Frontal cortex (tissue), 4 donors: ENCODE measurements at places on chromosomes 2 and 18.

DNA sequence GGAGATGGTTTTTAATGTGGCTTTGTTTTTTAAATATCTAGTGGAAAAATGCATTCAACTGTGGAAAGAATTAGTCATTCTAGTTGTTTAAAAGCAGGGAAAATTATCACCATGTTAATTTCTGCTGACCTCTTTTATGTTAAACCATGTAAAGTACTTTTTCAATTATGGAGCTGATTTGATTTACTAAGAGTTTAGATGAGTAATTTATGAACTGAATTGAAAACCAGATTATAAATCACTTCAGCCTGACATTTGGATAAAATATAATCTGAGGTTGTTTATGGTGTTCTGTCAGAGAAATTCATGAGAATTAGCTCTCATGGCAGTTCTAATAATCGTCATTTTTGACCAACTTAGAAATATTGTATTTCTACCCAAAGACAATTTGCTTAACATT, 11.6 kb downstream of the ITGA4 start:
- no peak for DNase-seq

- no peak for DNase-seq
Measured at GRCh38 chr2:104289651-104290565, 564.0 kb upstream of the POU3F3 start.

DNA sequence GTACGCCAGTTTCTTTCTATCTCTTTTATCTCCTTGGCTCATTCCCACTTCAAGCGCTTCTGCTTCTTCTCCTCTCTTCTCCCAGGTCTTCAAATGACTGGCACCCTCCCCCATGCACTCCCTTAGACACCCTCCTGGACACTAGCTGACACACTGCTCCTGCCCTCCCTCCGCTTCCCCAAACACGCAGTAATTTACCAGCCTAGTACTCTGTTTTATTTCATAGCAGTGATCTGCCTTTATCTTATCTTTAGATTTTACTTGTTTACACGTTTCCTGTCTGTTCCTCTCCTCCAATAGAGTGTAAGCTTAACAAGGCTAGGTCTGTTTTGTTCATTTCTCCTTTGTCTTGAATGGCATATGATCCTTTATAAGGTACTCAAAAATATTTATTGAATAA, 93.9 kb downstream of the SCN3A start:
- no peak for DNase-seq

GRCh38 chr2:173806761-173807160, 158.4 kb downstream of the SP3 start:
- DNase-seq = no peak

DNA sequence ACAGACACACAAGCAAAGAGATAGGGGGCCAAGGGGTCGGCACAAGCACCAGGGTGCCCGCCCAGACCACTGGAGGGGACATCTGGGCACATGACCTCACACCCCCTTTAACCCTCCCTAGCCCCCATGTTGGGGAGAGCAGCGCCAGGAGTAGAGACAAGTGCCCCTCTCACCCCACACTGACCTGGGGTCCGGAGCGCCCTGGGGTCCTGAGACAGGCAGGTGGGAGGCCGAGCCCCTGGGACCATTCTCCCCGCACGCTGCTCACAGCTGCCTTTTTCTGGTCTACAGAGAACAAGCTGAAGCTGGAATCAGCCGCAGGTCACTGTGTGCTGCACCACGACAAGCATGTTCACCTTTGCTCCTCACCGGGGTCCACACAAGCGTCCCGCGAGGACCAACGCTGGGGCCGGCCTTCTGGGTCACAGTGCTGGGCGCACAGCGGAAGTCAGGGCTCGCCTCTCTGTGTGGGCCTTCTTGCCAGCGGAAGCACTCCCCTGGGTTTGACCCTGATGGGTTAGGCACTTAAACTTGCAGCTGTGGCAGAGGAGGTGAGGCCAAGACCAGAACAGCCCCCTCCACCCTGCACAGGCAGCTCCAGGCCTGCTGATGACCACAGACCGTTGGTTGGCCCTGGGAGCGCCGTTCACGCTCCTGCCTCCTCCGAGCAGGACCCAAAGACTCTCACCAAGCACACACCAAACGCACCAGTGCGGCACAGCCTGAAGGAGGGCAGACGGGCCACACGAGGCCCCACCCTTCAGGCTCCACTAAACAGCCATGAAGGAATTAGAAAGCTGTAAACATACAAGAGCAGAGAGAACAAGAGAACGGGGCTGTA, 275.3 kb downstream of the EIPR1 start:
- no peak for DNase-seq

GRCh38 chr18:48263914-48264902, 145.0 kb downstream of the ZBTB7C start:
- DNase-seq = no peak

GRCh38 chr18:23629444-23629946, 33.2 kb downstream of the ANKRD29 start:
- DNase-seq = no peak

GRCh38 chr18:30175621-30176225, 866.8 kb downstream of the DSC3 start:
- DNase-seq = no peak

- DNase-seq = no peak
Measured at GRCh38 chr2:66539452-66539851, 104.5 kb downstream of the MEIS1 start.

DNA sequence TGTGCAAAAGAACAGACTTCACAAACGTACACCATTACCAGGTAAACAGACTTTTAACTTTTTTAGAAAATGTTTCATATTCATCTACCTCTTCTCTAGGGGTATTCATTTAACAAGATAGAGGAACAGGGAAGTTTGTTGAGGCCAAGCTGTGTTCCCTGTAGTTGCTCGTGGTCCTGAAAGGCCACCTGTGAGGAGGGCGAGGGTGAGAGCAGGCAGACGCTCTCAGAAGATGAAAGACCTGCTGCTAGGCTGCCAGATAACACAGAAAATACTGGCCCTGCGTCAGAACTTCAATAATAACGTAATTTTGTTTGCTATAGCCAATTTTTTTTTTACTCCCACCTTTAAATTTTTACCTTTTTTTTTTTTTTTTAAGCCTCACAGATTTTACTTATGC, 42.0 kb downstream of the SOCS6 start:
- DNase-seq = no peak

DNA sequence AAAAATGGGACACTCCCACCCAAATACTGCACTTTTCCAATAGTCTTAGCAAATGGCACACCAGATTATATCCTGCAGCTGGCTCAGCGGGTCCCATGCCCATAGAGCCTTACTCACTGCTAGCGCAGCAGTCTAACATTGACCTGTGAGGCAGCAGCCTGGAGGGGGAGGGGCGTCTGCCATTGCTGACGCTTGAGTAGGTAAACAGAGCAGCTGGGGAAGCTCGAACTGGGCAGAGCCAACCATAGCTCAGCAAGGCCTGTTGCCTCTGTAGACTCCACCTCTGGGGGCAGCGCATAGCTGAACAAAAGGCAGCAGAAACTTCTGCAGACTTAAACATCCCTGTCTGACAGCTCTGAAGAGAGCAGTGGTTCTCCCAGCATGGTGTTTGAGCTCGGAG, 110.4 kb downstream of the CTIF start:
- no peak for DNase-seq

DNA sequence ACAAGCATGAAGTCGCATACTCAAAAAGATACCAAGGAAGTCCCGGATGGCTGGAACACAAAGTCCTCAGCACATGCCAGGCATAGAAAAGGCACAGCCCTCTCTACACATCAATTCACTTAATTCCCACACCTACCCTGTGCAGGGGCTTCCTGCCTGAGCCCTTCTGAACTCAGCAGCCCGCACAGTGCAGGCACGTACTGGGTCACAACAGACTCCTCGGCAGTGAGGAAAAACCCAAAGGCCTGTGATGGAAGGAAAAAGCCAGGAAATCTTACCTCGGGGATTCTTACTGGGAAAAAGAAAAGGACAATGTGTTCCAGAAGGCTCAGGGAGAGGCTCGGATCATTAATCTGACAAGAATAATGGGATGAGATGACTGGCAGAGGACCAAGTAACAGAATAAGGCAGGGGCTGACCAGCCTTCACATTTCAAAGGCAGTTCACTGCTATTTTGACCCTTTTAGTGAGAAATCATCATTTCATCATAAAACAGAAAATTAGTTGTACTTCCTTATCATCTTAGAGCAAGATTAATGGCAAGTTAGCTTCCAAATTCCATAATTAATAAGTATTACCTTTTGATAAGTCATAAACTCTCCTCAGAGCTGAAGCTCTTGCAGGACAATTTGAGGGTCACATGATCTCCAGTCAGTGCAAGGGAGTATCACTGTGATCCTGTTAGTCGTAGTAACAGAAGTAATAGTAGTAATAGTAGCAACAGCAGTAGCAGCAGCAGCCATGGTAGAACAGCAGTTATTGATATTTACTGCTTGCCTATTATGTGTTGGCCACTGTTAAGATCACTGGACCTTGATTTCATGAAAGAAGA, 87.4 kb downstream of the STK39 start:
- DNase-seq = no peak

DNA sequence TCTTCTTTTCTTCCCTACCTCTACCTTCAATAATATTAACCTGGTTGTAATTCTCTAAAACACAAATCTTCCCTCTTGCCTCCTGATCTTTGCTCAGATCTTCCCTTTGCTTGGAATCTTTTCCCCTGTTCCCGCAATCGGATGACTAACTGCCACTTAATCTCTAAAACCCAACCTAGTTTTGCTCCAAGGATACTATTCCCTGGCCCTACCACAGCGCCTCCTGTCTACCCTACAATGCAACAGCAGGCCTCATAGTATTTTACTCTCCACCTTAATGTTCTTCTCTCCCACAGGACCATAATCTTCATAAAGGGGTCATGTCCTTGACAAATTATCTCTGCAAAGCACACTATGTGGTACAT, 246.8 kb upstream of the TNP1 start:
- DNase-seq = no peak

- no peak for DNase-seq
Measured at GRCh38 chr2:204183608-204184007, 247.0 kb downstream of the ICOS start.

DNA sequence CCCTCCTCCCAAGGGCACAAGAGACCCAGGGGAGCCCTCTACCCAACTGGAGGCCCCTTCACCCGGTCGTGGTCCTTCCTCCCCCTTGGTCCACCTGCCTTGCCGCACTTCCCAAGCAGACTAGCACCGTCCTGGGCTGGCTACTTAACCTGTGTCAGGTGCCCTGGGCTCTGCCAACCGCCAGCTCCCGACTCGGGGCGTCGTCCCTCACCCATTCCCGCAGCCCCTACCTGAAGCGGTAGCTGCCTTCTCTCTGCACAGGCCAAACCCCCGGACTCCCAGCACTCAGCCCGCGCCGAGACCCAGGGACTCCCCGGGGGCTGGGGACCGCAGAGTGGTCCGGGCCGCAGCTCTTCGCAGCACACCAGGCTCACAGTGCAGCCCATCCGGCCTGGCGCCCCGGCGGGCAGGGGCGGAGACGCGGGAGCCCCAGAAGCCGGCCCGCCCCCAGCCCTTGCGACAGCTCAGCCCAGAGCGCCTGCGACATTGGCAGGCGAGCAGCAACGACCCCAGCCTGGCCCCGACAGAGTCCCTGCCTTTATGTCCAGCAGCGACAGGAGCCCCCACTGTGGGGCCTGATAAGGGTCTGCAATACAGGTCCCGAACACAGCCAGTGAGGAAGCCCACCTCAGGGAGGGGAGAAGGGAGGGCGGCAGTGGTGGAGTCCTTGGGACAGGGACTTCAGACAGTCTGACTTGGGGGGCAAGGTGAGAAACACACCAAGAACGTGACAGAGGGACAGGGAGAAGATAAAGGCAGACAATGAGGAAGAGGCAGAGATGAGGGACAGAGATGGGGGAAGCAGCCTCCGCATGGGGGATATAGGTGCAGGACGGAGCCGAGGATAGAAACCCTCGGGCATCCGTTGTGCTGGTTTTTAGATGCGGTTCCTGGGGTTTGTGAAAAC, 31.0 kb upstream of the TNS1 start:
- DNase-seq = no peak

DNA sequence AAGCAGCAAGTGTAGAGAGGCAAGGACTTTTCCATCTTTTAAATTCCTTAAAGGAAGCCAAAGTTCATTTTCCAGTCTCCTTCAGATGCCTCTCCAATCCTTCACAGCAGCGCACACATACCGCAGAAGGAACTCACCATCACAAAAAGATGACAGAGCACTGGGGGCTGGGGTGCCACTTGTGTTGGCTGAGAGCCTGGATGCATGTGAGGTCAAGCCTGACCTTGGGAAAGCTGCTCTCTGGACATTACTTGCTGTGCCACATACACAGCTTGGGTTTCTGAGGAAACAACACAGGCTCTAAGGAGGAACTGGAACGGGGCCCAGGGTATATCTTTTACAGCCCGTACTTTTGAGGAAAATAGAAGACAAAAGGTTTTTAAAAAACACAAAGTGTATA, 364.3 kb upstream of the MEX3C start:
- no peak for DNase-seq

GRCh38 chr2:100902817-100903405, 83.0 kb downstream of the NPAS2 start:
- DNase-seq = no peak

DNA sequence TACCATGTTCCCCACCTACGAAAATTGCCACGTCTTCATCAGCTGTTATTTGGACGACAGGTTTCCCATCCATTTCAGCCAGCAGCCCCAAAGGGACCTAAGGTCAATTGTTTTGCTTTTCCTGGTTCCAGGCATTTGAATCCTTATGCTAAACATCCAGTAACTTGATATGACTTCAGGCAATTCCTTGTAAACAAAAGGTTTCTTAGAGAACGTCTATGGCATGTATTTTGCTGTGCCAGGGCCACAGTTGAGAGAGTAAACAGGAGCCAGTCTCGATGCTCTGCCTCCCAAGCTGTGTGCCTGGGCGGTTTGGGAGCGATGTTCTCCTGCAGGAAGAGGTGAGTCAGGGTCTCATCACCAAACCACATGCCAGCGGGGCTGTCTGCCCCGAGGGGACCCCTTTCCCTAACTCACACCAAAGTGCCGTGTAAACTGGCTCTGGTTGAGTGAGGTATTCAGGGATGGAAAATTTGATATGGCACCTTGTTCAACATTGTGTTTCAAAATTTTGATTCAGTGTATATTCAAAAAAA, 12.9 kb upstream of the MC5R start:
- no peak for DNase-seq

DNA sequence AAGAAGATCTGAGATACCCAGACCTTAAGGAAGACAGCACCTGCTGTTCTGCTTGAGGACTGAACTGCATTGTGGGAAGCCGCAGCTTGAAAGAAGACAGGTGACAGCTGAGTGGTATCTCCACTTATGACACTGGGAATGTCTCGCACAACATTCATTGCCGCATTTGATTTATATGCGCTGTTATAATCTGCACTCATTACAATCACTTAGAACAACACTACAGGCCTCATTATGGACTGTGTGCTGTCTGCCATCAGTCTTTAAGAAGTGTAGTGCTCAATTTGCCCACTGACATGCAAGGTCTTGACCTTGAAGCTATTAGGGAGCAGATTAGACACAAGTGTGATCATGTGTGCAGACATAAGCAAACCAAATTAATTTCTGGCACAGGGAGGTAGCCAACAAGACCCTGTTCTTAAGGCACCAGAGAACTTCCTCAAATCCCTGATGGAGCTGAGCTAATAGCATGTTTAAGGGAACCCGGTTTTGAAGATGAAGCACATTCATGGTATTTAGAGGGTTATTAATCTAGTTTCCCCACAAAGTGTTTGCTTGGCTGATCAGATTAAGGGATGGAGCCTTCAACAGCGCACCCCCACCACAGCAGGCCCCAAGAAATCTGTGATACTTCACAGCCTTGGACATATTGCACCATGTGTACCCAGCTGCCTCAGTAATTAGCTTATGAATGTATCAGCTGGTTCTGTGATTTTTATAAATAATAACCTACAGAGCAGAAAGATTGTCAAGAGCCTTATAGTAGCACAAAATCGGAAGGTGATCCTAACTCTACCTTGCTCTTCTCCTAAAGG, 146.8 kb downstream of the SATB2 start:
- no peak for DNase-seq
